ENCODE measurements at places on chromosomes 16 and 17.

DNA sequence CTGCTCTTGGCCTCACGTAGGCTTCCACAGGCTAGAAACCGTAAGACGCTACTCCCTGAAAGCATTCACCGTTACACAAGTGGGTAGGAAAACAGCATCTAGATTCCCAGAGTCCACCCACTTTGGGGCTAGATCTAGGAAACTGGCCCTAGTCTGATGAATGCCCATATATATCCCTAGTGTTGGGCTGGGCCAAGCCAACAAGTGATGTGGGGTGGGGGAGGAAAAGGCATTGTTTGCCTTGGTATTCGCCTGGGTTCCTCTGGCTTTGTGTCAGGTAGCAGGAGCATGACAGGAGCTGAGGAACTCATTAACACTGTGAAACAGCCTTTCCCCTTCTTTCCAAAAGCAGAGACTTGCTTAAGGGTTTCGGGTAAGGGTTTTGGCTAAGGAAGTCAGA is 112.4 kb downstream of the SMG6 start:
- peaks cover 45% of the 10 kb centered on the region for H3K36me3 ChIP-seq
- no peak overlapping the region for H3K27ac ChIP-seq
- H3K4me1 ChIP-seq, result peaks cover 48% of the 10 kb centered on the region
- no peak for DNase-seq

GRCh38 chr17:77466140-77466539 is 325.4 kb downstream of the SEC14L1 start:
- peak overlapping the region; percentile 85 for H3K27ac ChIP-seq
- peaks cover 76% of the 10 kb centered on the region for H3K4me1 ChIP-seq
- H3K27me3 ChIP-seq, result no peaks in the 10 kb centered on the region

DNA sequence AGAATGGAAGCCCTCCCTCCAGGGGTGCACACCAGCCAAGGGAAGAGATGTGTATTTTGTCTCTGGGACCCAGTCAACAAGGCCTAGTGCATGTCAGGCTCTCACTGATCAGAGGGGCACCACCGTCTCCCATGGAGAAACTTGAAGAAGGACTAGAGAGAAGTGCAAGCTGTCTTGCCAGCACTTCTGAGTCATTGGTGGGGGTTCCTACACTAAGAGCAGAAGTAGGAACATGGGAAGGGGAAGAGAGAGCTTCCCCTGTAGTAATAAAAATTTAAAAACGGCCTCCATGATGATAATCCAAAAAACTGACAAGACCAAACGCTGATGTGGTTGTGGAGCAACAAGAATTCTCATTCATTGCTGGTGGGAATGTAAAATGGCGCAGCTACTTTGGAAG is 46.3 kb downstream of the DYNLRB2 start:
- H3K4me3 ChIP-seq, result no peak overlapping the region
- DNase-seq, result no peak
- peaks cover 49% of the 10 kb centered on the region for H3K27me3 ChIP-seq
- peaks cover 35% of the 10 kb centered on the region for H3K36me3 ChIP-seq
- no peak overlapping the region for H3K27ac ChIP-seq
- peaks cover 71% of the 10 kb centered on the region for H3K4me1 ChIP-seq

DNA sequence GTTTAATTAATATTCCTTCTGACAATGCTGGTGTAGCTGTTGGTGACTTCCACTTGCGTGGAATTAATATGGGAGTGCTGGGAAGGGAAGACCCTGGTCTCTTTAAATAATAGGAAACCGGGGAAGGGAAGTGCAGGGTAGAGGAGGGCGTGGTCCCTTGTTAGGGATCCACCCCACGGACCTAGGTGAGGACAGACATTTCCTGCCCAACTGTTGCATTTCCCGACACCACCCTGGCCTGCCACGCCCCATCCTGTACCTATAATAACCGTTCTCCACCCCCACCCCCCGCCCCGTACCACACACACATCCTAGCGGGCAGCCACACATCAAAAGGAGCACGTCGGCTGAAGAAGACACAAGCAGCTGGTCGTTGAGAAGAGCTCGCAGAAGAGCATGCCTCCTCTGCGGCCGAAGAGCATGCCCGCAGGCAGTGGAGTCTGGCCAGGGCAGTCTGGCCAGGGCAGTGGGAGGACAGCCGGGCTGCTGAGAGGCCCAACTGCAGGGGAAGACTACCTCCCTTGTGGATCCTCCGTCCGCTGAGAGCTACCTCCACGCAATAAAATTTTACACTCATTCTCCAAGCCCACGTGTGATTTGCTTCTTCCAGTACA is 36.8 kb upstream of the MMD start:
- no peak overlapping the region for H3K4me3 ChIP-seq
- H3K27ac ChIP-seq, result no peak overlapping the region
- H3K36me3 ChIP-seq, result no peaks in the 10 kb centered on the region
- H3K27me3 ChIP-seq, result peaks cover 10% of the 10 kb centered on the region

GRCh38 chr17:78892062-78892456 is 10.9 kb downstream of the CEP295NL start:
- peak overlapping the region; percentile 17 for H3K27ac ChIP-seq
- no peak overlapping the region for H3K4me3 ChIP-seq
- H3K4me1 ChIP-seq, result peaks cover 25% of the 10 kb centered on the region

DNA sequence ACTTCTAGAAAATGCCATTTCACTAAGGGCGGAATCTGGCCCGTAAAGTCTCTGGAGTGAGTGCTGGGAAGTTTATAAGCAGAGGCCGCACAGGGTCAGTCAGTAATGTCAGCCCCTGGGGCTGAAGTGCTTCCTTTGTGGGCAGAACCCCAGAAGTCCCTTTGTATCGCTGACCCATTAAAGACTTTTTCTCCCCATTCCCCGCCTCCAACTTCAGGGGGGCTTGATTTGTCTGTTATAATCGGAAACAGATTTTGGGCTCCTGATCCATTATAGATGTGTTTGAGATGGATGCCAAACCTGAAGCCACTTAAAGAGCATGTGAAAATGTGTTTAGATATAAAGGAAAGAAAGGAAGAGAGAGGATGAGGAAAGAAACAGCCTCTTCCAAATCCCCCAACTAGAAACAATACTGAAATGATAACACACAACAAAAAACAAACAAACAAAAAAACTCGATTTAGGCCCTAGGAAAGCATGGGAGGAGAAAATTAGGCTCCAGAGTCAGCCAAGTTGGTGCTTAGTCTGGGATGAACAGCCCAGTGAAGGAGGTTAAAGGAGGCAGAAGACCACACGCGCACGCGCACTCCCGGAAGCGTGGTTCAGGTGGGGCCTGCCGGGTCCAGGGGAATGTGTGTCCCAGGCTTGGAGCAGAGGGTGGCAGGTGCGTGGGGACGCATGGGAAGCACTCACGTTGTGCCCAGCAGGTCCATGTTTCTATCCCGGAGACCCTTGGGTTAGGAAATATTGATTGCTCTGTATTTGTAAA is 27.1 kb downstream of the MSI2 start:
- DNase-seq, result no peak
- H3K4me1 ChIP-seq, result peaks cover 85% of the 10 kb centered on the region
- peak overlapping the region; percentile 63 for H3K4me3 ChIP-seq

GRCh38 chr17:12815642-12816141 is 26.4 kb downstream of the ARHGAP44 start:
- no peaks in the 10 kb centered on the region for H3K4me1 ChIP-seq
- H3K36me3 ChIP-seq, result no peaks in the 10 kb centered on the region
- H3K27ac ChIP-seq, result no peak overlapping the region
- DNase-seq, result no peak
- no peak overlapping the region for H3K4me3 ChIP-seq

- H3K4me3 ChIP-seq, result no peak overlapping the region
- DNase-seq, result no peak
- H3K27me3 ChIP-seq, result peaks cover 2% of the 10 kb centered on the region
- H3K4me1 ChIP-seq, result peaks cover 4% of the 10 kb centered on the region
Observed at GRCh38 chr16:84967828-84968227, 43.5 kb downstream of the ZDHHC7 start.

GRCh38 chr16:57134982-57135381 is 42.6 kb downstream of the CPNE2 start:
- DNase-seq, result no peak
- H3K27ac ChIP-seq, result peak overlapping the region; percentile 86
- peaks cover 18% of the 10 kb centered on the region for H3K4me1 ChIP-seq
- H3K36me3 ChIP-seq, result no peaks in the 10 kb centered on the region

- H3K36me3 ChIP-seq, result peaks cover 69% of the 10 kb centered on the region
- H3K4me3 ChIP-seq, result peak overlapping the region; percentile 57
- no peaks in the 10 kb centered on the region for H3K27me3 ChIP-seq
- no peak for DNase-seq
- H3K4me1 ChIP-seq, result peaks cover 24% of the 10 kb centered on the region
Observed at GRCh38 chr17:4045487-4045886, 81.2 kb upstream of the ATP2A3 start.

DNA sequence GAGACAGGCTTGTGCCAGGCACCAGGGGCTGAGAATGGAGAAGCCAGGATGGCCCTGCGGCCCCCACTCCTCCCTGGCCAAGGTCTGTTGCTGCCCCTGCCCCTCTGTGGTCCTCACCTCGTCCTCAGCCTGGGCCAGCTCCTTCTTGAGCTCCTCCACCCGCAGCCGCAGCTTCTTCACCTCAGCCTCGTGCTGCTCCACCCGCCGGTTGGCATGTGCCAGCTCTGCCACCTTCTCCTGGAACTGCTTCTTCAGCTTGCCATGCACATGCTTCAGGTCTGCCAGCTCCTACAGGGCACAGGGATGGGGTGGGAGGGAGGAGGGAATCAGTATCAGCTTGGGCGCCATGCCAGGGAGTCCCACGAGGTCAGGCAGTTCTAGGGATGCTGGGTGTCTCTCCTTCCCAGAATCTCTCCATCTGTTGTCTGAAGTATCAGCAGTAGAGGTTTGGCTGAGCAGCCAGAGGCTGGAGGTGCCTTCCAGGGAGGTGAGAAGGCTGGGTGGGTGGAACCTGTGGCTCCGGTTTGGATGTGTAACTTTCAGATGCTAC is 20.1 kb downstream of the CCDC102A start:
- DNase-seq, result no peak
- no peaks in the 10 kb centered on the region for H3K4me1 ChIP-seq
- H3K27ac ChIP-seq, result no peak overlapping the region
- H3K27me3 ChIP-seq, result no peaks in the 10 kb centered on the region

DNA sequence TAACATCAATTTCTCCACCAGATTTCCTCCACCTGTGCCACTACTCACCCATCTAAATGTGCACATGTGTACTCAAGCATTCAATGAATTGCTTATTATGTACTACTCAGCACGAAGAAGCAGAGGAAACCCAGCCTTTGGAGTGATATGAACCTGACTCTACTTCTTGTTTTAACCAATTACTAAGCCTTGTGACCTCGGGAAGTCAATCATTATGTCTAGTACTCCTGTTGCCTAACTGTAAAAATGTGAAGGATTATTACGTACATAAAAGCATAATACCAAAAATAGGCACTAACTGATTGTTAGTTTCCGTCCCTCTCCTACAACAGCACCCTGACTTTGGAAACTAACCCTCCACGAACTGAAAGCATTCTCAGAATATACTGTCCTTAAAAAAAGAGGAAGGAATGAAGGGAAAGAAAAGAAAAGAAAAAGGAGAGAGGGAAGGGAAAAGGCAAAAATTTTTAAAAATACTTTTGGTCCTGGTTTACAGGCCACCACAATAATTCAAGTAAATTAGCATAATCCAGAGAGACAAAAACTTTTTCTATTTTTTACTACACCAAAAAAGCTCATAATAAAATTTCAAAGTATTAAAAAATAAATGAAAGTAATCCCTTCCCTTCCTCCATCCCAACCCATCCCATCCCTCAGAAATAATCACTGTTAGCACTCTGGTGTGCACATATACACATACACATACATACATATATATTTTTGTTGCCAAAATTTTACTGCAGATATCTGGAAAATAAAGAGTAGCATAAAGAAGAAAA is 53.6 kb downstream of the KANSL1 start:
- H3K27ac ChIP-seq, result no peak overlapping the region
- H3K4me1 ChIP-seq, result peaks cover 61% of the 10 kb centered on the region
- no peak for DNase-seq
- no peaks in the 10 kb centered on the region for H3K27me3 ChIP-seq
- peaks cover 15% of the 10 kb centered on the region for H3K36me3 ChIP-seq
- no peak overlapping the region for H3K4me3 ChIP-seq

DNA sequence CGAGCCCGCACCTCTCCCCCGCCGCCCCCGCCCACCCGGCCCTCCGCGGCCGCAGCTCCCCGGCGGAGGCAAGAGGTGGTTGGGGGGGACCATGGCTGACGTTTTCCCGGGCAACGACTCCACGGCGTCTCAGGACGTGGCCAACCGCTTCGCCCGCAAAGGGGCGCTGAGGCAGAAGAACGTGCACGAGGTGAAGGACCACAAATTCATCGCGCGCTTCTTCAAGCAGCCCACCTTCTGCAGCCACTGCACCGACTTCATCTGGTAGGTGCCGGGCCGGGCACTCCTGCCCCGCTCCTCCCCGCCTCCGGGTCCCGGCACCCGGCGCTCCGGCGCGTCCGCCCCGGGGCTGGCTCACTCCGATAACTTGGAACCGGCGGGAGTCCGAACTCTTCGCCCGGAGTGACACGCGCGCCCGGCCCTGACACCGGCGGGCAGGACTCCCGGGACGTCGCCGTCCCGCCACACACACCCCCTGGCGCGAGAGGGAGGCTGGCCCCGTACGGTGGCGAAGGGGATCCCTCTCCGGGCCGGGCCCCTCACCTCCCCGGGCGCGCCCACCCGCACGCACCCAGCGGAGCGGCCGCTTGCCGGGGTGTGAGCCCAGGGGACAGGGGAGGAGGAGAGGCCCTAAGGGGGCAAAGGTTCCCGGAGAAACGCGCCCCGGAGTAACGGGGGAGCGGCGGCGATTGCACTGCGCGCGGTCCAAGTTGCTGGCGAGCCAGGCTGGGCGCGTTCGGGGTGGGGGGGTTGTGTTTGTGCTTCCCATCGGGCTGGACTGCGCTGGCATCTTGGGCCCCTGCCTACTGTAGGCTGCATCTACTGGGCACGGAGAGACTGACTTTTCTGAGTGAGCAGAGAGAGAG is 581 bp downstream of the PRKCA start:
- DNase-seq, result peak; percentile 21
- H3K4me1 ChIP-seq, result peaks cover 44% of the 10 kb centered on the region
- H3K4me3 ChIP-seq, result peak overlapping the region; percentile 98
- H3K27me3 ChIP-seq, result no peaks in the 10 kb centered on the region

- no peak overlapping the region for H3K4me3 ChIP-seq
- H3K4me1 ChIP-seq, result peaks cover 21% of the 10 kb centered on the region
- H3K27ac ChIP-seq, result no peak overlapping the region
- H3K36me3 ChIP-seq, result no peaks in the 10 kb centered on the region
Observed at GRCh38 chr17:38743556-38744171, 4.5 kb downstream of the PCGF2 start.

GRCh38 chr16:194516-194915 is 14.3 kb downstream of the HBQ1 start:
- no peak overlapping the region for H3K4me3 ChIP-seq
- peaks cover 52% of the 10 kb centered on the region for H3K36me3 ChIP-seq
- H3K27me3 ChIP-seq, result no peaks in the 10 kb centered on the region
- H3K4me1 ChIP-seq, result no peaks in the 10 kb centered on the region
- DNase-seq, result no peak

DNA sequence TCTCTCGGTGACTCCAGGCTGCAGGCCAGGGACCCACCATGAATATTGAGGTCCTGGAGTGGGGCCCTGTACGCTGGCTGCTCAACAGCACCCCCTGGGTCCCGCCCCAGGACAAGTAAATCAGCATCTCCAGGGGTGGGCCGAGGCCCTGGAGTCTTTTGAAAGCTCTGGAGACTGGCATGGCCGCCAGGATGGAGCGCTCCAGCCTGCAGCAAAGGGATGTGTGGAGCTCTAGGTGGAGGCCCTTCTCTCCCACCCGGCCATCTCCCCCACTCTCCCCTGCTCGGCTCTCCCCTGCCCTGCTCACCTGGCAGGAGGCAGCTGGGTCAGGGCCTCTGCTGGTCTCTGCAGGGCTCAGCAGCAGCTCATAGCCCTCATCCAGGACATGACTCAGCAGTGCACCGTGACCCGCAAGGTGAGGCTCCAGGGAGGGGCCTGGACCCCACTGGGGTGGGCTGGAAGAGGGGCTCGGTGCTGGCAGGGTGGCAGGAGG is 16.6 kb downstream of the SGSH start:
- no peak overlapping the region for H3K4me3 ChIP-seq
- H3K27ac ChIP-seq, result no peak overlapping the region
- no peaks in the 10 kb centered on the region for H3K27me3 ChIP-seq
